ENCODE measurements at places on chromosomes 7 and 10.

DNA sequence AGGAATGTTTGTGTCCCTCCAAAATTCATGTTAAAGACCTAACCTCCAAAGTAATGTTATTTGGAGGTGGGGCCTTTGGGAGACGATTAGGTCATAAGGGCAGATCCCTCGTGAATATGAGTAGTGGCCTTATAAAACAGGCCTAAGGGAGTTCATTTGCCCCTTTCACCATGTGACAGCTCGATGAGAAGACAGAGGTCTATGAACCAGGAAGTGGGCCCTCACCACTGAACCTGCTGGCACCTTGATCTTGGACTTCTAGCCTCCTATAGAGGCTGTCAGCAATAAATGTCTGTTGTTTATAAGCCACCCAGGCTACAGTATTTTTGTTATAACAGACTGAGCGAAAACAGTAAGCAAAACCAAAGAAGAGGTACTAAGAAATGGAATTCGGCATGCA is 14.1 kb downstream of the NUDCD3 start:
- DNase-seq = no peak

- no peak for DNase-seq
Observed at GRCh38 chr7:101567230-101567629, 61.9 kb downstream of the MYL10 start.

GRCh38 chr7:5173496-5173895 is 16.5 kb upstream of the WIPI2 start:
- DNase-seq = no peak

DNA sequence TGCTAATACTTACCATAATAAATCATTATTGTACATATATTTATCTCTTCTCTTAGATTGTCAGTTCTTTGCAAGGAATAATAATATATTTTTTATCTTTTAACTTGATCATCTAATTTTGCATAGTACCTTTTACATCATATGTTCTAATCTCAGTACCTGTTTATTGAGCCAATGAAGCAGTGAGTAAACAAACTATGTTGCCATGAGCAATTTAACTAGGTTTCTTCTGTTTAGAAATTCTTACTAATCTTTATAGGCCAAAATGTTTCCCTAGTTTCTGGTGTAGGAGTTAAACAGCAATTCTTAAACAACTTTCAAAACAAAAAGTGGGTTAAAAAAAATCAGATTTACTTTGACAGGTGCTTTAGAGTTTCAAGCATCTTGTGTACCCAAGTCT is 61.3 kb downstream of the PHYHIPL start:
- DNase-seq = no peak

DNA sequence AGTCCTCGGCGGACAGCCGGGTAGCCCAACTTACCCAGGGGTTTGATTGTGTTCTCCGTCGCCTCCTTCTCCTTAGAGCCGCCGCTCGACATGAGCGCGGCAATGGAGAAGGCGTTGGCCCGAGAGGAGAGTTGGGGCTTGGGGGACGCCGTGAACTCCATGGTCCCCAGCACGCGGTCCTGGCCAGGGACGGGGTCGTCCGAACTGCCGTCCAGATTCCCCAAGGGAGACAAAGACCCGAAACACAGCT is 515 bp downstream of the TBX20 start:
- no peak for DNase-seq

GRCh38 chr10:96450529-96451207 is 63.1 kb downstream of the TLL2 start:
- DNase-seq = no peak

GRCh38 chr7:47405921-47406800 is 175.8 kb downstream of the TNS3 start:
- no peak for DNase-seq

DNA sequence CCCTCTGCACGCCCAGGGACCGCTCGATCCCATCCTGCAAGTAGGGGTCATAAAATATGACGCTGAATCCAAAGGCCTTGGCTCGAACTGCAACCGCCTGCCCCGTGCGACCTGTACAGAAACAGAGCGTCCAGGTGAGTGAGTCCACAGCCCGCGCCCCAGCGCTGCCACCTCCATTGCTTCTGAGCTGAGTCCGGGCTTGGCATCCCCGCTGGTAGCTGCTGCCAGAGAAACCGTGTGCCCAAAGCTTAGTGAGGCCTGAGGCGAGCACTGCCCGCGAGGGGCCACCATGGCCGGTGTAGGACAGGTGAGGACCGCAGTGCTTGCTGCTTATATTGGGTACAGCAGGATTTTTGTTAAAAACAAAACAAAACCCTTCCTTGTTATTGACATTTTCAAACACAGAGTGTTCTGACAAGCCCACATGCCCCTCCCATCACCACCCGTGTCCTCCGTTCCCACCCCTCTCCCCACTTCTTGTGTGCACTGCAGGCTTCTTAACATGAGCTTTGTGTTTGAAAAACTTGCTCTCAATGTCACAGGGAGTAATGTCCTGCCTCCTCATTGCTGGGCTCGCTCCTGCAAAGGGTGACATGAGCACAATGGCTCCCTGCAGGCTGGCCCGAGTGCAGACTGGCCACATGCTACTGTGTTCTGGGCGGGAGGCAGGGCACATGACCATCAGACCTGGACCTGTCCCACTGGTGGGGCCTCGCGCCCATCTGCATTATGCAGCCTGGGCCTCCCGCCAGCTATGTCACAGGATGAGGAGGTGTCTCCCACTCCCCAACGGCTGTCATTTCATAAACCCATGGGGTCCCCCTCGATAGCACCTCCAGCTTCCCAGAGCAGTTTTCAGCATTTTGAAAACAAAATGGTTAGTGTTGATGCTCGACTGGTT is 52.9 kb downstream of the ZRANB1 start:
- no peak for DNase-seq

GRCh38 chr7:74027683-74028320 is at the start of gene ELN:
Gene ELN (plus strand): TSS chr7:74028173. CDS start chr7:74028188, 15 bp downstream.
- DNase-seq = no peak

DNA sequence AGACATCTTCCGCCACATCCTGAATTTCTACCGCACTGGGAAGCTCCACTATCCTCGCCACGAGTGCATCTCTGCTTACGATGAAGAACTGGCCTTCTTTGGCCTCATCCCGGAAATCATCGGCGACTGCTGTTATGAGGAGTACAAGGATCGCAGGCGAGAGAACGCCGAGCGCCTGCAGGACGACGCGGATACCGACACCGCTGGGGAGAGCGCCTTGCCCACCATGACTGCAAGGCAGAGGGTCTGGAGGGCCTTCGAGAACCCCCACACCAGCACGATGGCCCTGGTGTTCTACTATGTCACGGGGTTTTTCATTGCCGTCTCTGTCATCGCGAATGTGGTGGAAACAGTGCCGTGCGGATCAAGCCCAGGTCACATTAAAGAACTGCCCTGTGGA is 1.9 kb downstream of the KCND2 start:
- DNase-seq = no peak

All from activated naive CD8-positive, alpha-beta T cell treated with anti-CD3 and anti-CD28 coated beads, Interleukin-2, amount 50 U/mL, for 16 hours (primary cell).